Stimulated activated CD8-positive, alpha-beta memory T cell treated with anti-CD3 and anti-CD28 coated beads, Interleukin-7, amount 100 ng/mL, for 48 hours (primary cell): ENCODE measurements at places on chromosomes 7 and 10.
A peak's percentile ranks its signal among the peaks of the same experiment; 100 is the strongest.

DNA sequence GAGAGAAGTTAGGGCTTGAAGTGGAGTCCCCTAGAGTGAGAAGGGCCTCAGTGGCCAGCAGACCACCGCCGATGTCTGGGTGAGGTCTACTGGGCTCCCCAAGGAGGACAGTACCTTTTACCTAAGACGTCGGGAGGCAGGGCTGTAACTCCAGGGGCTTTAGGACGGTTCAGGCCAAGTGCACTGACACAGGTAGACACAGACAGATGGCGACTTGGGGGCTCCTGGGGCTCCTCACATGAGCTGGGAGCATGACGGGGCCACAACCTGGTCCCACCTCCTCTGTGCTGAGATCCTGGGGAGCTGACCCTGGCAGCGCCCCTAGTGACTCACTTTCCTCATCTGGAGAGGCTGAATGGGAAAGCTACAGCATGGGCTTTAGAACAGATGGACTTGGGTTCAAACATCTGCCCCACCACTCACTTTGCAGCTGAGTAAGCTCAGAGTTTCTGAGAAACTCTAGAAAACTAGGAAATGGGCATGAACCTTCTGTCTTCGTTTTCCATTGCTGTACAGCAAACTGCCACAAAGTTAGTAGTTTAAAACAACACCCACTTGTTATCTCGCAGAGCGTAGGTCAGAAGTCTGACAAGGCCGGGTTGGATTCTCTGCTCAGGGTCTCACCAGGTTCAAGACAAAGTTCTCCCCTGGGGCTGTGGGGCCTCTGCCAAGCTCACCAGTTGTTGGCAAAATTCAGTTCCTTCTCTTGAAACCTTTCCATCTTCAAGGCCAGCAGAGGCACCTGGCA is 4.7 kb upstream of the COMTD1 start:
- DNase-seq: no peak

DNA sequence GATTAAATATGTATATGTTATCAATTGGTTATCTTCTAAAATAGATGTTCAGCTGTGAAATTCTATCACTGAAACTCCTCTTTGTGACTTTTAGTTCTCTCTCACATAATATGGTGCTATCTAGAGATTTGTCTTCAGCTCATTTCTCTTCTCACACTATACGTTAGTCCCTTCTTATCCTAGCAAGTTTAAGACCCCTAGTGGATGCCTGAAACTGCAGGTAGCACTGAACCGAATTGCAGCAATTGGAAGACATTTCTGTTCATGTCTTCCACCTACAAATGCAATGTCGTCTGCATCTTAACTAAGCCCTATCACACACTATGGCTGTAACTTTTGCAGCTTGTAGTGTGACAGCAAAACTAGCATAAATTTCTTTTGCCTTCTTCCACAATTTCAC is 442.7 kb upstream of the POM121L12 start:
- no peak for DNase-seq

GRCh38 chr10:128602183-128602582 is 476.0 kb upstream of the MKI67 start:
- no peak for DNase-seq

GRCh38 chr7:90625051-90625450 is 28.9 kb downstream of the CDK14 start:
- no peak for DNase-seq

DNA sequence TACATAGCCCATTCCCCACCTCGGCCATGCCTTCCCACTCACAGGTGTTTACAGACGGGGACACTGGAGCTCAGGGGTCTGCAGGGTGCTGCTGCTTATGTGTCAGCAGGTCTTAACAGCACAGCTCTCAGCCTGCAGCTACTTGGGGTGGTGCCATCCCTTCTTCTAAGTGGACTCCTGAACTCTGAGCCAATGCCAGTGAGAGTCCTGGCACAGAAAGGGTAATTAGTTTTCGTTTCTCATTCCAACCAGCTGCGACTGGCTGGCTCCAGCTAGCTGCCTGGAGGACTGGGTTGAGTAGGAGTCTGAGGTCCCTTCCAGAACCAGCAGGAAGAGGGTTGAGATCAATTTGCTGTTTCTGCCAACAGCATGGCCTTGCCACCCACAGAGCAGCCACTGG is 88.3 kb upstream of the AGK start:
- DNase-seq: no peak

DNA sequence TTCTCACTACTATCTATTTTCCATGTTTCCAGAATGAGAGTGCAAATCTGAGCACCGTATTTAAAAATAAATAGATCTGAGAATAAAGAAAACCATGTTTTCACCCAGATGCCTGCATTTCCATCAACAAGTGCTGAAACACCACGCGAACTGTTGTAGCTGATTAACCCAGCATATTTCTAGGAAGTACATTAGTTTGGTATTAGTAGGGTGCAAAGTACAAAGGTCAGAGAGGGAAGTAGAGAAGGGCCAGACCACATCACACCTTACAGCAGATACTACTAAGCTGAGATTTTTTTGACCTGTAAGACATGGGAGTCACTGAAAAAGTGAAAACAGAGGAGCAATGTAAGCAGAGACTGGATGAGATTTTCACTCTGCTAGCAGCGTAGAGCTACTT is 181.3 kb downstream of the IMMP2L start:
- DNase-seq: no peak

DNA sequence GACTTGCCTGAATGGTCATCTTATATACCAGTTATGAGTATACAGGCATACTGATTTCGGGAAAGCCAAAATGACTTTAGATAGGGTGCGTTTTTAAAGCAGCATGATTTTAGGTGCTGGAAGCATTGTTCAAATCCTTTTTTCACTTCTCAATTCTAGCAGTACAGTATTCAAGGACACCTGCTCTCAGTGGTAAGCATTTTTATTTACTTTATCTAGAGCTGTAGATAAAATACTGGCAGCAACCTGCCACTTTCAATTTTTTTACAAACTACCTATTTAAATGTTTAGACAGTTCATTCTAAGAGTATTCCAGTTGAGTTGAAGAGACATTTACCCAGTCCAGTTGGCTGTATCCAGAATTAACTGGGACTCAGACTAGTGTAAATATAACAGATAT is 33.6 kb downstream of the TMEM106B start:
- DNase-seq: no peak

GRCh38 chr10:129089341-129089740 is 377.7 kb upstream of the MGMT start:
- no peak for DNase-seq

DNA sequence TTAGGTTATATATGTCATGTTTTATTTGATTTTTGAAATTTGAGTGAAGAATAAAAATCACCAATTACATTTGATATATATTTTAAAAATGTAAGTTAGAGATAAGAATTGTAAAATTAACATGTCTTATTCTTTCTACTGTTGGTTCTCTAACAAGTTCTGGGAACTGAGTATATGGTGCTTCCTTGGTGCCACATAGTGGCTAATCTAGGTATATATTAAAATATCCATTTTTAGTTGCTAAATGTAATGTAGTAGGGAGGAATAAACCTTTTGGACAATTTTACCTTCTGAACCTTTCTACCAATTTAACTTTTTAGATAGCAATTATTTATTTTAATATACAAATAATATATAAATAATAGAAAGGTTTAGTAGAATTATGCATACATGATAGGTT is 17.5 kb downstream of the CFAP69 start:
- no peak for DNase-seq

DNA sequence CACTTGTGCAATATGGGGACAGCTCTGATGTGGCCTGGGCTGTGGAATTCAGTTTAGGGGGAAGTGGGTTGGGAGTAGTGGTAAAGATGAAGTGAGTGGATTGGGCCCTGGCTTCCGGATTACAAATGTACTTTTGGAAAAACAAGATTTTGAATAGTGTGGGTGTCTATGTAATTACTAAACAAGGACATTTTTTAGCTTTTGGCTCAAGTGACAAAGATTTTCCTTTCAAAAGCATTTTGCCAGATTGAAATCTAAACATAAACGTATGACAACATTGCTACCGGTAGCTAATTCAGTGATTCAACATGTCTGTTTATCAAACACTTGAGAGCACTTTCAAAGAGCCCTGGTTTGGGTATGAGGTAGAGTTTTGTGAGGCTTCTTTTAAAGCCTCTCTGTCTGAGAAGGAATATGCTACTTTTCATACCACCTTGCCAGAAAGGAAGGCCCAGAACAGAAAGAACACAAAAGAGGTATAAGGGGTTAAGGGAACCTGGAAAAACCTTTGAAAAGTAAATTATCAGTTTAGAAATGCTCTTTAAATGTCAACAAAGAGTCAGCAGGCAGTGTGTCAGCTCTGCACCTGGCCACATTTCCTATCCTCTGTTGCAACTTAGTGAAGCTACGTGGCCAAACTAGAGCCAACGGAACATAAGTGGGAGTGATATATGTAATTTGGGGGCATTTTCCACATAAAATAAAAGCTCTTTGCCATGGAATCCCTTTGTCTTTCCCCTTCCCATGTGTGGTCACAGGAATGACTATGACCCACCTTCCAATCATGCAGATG is 516.1 kb downstream of the NRG3 start:
- no peak for DNase-seq

GRCh38 chr10:58439632-58440364 is 54.6 kb downstream of the TFAM start:
- no peak for DNase-seq

GRCh38 chr10:126902157-126902556 is 3.1 kb upstream of the DOCK1 start:
- DNase-seq: no peak

DNA sequence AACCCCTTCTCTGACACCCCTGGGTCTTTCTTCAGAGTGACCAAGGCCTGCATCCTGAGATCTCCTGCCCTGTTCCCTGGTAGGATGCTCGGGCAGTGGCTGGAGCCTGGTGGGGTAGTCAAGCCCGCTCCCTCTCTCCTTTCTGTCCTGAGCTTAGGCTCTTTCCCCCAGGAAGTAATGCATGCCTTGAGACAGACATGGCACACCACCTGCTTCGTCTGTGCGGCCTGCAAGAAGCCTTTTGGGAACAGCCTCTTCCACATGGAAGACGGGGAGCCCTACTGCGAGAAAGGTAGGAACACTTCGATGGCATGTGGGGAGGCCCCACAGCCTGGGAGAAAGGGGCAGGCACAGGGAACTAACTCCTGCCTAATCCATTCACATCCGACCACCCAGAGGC is 37.9 kb upstream of the BMPR1A start:
- no peak for DNase-seq

DNA sequence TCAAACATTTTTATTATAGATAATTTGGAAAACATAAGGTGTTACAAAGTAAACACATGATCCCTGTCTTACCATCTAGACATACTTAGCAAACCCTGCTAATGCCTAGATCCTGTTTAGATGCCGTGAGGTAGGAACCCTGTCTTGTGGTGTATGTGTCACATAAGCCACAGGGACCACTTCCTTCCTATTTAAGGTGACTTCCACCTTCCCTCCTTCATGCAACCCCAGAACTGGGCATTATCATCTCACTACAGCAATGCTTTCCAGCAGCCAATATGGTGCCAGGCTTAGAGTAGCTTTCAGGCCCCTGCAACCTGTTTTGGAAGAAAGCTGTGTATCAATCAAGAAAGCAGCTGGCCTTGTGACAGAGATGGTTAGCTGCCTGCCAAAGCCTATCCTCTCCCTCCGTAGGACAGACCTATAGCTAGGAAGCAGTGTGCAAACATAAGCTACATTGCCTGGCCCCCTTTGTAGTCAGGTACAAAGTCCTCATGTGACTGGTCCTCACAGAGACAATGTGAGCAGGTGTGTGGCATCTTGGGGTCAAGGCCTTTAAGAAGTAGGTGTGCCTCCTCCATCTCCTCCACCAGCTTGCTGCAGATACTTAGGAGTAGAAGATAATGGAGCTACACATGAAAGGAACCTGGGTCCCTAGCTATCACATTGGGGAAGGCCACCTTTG is 146.8 kb downstream of the SPAG6 start:
- DNase-seq: peak; percentile 15

DNA sequence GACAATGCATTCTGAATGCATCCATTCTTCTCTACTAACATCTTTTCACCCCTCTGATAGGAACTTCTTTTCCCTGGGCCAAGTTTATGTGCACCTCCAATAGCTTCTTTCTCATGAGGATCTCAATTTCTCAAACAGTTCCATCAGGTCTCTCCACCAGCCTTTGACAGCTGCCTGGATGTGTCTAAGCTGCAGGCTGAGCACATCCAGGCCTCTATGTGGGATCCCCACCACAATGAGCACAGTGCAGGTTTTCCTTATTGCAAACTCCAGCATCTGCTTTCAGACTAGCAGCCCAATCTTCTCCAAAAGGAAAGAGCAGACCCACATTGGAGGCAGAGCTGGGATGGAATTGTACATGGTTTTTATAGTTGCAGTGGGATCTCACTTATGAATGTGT is 145.3 kb upstream of the TBX20 start:
- no peak for DNase-seq

GRCh38 chr10:24722131-24722675 is 1.5 kb downstream of the ARHGAP21 start:
- no peak for DNase-seq

- DNase-seq: peak; percentile 43
Observed at GRCh38 chr7:127392182-127392565, 334 bp downstream of the ZNF800 start.

DNA sequence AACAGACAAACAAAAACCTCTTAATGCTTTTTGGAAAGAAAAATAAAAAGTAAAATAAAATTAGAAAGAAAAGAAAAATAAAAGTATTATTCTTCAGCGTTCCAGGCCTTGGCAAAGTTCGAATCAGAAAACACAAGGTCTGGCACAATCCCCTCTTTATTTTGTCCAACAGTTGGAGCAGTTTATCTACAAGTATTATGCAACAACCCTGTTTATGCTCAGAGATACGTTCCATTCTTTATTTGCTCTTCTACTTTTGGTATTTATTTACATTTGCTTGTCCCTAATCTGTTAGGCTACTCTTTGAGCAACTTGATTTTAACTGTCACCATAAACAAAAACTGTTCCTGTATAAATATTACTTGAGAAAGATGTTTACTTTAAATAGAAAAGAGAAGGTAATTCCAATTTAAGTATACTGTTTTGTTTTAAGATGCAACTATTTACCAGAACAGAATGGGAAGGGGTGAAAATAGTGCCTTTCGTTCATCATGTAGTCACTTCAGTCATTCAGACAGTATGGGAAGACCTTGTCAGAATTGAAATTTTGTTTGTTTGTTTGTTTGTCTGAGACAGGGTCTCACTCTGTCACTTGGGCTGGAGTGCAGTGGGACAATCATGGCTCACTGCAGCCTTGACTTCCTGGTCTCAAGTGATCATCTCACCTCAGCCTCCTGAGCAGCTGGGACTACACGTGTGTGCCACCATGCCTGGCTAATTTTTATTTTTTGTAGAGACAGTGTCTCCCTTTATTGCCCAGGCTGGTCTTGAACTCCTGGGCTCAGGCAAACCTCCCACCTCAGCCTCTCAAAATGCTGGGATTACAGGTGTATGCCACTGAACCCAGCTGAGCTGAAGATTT is 5.7 kb downstream of the PDK4 start:
- DNase-seq: no peak
